ENCODE measurements at places on chromosomes 5 and 9.

DNA sequence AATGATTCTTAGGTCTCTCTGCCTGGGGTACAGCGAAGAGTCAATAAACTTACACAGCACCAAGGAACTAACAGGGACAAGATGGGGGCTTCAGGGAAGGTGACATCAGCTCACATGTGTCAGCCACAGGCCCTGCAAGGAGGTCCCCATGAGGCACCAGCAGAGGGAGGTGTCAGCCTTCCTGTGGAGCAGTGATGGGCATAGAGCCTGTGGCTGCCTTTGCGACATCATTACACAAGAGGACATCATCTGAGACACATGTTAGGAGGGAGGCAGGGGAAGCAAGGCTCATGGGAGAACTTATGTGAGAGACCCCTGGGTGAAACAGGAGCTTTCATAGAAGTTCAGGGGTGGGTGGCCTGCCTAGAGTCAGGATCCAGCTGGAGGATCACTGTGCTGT, 389.6 kb downstream of the SEMA5A start:
- DNase-seq, result no peak

DNA sequence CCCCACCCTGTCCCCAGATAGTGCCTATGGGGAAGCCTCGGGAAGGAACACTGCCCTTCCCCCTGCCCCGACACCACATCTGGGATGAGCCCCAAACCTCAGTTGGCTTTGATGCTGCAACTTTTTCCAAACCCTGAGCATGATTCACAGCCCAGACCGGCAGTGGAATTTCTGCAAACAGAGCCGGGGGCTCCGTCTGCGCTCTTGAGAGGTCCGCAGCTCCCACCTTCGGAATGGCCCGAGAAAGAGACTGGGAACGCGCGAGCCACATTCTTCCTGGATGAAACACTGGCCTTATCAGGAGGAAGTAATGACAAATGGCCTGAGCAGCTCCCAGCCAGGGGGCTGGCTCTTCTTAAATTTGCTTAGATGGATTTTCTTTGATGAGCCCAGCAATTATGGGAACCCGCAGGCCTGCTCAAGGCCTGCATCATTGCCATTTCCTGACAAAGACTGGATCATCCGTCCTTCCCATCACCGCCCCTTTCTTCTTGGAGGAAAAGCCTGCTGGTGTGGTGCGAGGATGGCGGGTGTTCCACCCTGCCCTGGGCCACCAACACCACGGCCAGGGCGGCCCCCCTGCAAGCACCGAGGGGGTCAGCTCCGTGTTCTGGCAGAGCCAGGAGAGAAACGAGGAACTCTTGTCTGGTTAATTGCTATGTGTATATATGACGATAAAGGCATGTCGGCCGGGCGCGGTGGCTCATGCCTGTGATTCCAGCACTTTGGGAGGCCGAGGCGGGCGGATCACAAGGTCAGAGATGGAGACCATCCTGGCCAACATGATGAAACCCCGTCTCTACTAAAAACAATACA, 38.8 kb upstream of the COL5A1 start:
- DNase-seq, result no peak

DNA sequence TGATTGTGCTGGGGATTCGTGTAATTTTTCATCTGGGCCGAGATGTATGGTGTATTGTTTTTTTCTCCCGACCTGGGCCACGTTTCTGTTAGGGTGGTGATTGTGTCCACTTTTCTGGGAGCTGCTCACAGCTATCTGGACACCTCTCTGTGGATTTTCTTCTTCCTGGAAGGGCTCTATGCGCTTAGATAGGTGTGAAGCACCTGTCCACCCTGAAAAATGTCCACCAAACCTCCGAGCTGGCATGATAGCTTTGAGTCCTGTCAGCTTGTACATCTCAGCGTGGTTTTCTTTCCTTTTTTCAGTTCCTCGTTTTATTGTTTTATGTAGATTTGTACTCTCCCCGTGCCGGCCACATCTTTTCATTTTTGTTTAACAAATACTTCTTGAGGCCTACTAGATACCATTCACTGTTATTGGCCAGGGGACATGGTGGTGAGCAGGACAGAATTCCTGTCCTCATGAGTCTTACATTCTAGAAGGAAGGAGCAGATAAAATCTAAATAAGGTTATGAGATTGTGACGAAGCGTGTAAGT, 1.1 kb downstream of the UGCG start:
- no peak for DNase-seq

- DNase-seq, result no peak
These were observed 139.9 kb downstream of the SGCD start for GRCh38 chr5:156466871-156467270.

- no peak for DNase-seq
These were observed 67.5 kb downstream of the SH3RF2 start for GRCh38 chr5:146003852-146004251.

GRCh38 chr5:91121347-91121993, 261.6 kb downstream of the ARRDC3 start:
- DNase-seq, result no peak

DNA sequence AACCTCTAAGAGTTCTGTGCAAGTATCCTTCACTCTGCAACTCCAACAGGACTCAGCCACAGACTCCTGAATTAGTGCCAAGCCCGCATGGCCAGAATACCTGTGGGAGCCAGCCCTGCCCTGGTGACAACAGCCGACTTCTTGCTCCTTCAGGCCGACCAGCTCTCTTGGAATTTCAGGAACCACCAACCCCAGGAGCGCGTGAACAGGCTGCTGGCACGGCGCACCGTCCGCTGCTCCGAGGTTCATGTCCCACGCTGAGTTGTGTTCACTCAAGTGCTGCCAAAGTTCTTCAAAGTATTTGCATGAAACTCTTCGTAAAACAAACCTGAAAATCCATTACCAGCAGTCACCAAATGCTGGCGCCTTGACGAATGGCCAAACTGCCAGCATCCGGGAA, 232.8 kb downstream of the NR2F1-AS1 start:
- DNase-seq, result no peak

DNA sequence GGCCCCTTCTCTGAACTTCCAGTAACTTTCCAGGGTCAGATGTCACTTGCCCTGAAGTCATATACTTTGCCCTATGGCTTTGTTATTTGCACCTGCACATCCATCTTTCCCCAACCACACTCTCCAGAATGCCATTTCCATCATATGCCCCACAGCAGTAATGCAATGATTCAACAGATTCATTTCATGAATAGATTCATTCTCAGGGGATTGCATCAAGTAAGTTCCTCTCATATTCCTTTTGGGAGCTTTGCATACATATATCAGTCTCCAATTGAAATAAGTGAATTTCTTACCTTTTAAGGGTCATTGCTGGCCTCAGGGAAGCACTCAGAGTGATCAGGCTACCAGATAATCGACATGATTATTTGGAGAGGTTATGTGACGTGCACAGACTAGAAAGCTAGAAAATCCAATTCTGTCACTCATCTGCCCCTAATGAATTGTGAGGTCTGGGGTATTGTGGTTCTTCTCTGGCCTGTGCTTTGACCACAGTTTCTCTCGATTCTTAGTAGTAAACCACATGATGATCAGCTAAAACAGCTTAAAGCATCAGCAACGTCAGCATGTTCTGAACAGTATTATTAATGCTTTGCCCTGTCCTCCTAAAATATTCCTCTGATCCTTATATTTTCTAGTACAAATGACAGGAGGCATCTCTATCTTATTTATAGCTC, 179.9 kb downstream of the ATPSCKMT start:
- no peak for DNase-seq

DNA sequence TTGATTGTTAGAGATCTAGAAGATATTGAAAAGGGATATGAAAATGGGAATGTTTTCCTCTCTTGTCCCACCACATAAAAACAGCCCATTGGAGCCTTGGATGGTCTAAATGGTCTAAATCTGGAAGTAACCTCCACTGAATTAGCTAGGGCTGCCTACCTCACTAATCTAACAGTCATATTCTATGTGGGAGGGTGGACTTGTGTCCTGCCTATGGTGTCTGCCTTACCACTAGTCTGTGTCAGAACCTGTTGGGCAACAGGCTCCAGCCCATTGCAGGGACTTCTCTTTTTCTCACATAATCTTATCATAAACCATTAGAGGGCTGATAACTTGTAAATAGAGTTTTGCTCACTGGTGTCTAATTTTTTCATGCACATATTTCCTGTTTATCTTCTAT, 548.8 kb upstream of the CDH18 start:
- DNase-seq, result no peak

DNA sequence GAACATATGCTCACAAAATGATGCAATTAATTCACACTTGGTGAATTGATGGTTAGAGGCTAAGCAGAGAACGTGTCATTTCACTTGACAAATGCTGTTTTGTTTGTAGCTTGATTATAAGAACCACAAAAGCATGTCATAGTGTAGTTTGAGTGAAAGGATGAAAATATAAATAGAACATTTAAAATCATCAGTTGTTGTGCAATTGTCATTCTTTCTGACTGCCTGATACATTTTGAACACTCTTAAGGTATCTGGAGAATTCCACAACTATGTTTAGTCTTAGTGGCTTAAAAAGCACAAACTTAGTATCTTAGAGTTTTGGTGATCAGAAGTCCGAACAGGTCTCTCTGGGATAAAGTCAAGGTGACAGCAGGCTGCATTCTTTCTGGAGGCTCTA, 129.4 kb downstream of the BASP1 start:
- no peak for DNase-seq

DNA sequence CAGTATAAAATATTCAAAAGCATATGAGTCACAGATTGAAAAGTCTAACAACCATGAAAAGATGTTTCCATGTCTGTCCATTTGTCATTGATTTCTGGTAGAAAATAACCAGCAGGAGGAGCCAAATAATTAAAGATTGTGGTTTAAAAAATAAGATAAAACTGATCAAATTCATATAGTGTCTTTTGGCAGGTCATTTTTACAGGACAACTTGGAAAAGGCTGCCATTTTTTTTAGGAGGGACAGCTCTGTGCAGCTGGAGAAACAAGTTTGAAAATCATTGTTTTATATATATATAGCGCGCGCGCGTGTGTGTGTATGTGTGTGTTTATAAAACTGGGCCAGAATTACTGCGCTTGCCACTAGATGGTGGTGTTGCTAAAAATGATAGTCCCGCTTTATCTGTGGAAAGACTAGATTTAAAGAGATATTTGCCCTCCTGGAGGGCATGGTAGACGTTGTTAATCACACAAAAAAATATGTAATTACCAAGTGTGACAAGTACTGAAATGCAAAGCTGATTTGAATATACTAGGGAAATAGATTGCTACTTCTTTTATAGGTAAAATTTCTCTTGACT, 1.3 kb upstream of the TRMO start:
- DNase-seq, result peak; percentile 19

GRCh38 chr5:15009420-15009819, 137.8 kb upstream of the ANKH start:
- DNase-seq, result no peak

DNA sequence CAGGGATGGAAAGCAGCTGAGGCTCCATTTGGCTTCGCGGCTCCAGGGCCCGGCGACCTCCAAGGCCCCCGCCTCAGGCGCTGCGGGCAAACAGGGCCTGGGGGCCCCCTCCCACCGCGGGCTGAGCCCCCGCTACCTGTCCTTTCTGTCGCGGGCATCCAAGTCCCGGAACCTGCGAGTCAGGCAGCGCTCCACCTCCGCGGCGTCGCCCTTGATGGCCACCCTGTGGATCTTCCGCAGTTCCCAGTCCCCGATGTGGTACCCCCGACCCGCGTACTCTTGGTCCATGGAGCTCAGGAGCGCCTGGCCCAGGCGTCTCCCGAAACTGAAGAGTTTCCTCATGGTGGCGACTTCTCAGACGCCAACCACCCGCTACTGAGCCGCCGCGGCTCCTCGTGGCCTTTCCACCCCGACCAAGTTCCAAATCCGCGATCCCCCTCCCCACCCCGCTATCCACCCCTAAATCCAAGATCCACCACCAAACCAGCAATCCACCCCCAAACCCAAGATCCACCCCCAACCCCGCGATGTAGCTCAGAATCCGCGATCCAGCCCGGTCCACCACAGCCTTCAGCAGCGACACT, 86.5 kb upstream of the CCDC180 start:
- no peak for DNase-seq

DNA sequence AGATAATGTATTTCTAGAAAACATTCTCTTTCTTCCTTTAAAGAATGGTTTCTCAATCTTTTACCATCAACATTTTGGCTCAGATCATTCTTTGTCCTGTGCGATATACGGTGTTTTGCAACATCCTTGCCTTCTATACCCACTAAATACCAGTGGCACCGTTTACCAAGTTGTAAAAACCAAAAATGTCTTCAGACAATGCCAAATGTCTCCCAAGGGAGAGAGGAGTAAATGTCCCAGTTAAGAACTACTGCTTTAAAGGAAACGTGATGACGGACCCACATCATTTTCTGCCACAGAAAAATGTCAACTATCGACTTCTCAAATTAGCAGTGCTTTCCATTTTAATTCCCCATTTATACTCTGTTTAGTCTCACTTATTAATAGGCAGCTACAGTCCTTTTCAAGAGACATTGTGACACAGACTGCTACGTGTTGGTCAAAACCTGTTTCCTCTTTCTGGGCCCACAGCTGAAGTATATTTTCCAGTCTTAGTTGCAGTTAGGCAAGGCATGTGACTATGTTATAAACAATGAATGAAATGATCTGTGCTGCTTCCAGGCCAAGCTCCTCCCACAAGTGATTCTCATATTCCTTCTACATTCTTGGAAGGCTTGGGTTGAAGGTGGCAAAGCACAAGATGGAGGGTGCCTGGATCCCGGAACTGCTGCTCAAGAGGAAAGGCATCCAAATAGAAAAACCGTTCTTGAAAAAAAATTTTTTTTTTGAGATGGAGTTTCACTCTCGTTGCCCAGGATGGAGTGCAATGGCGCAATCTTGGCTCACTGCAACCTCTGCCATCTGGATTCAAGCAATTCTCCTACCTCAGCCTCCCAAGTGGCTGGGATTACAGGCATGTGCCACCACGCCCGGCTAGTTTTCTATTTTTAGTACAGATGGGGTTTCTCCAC, 8.8 kb downstream of the PRXL2C start:
- DNase-seq, result no peak

DNA sequence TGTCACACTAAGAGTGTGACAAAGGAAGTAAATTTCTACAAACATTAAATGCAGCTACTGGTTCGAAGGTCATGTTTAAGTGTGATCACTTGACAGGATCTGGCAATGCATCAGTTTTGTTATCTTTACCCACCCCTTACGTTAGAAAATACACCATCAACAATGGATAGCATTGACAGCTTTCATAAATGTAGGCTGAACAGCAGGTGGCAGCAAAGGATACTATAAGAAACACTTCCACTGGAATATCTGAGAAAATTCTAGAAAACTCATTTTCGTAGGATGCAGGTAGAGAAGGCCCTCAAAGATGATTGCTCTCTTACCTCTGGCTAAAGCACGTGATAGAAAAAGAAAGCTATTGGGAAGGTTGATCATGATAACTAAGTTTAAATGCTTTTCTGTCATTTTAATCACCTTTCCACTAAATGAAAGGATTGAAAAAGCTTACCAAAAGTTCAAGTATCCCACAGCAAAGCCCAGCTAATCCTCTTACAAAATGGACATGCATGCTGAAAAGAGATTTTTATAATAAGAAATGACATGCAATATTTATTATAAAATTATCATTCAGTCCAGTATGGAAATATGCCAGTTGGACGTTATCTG, 292.5 kb downstream of the PARP8 start:
- no peak for DNase-seq

GRCh38 chr5:179865491-179866240, 7.0 kb upstream of the MRNIP start:
- DNase-seq, result no peak

All from stimulated activated CD4-positive, alpha-beta T cell treated with anti-CD3 and anti-CD28 coated beads, Interleukin-1b, Interleukin-23, amount 100 ng/mL, for 1 hour (primary cell).